ENCODE measurements at places on chromosomes 13 and 19.

GRCh38 chr13:50299546-50300249 lies 284.5 kb downstream of the KCNRG start:
- no peak for DNase-seq

GRCh38 chr19:18282021-18282787 lies 782 bp upstream of the JUND start:
- DNase-seq: peak; percentile 75

DNA sequence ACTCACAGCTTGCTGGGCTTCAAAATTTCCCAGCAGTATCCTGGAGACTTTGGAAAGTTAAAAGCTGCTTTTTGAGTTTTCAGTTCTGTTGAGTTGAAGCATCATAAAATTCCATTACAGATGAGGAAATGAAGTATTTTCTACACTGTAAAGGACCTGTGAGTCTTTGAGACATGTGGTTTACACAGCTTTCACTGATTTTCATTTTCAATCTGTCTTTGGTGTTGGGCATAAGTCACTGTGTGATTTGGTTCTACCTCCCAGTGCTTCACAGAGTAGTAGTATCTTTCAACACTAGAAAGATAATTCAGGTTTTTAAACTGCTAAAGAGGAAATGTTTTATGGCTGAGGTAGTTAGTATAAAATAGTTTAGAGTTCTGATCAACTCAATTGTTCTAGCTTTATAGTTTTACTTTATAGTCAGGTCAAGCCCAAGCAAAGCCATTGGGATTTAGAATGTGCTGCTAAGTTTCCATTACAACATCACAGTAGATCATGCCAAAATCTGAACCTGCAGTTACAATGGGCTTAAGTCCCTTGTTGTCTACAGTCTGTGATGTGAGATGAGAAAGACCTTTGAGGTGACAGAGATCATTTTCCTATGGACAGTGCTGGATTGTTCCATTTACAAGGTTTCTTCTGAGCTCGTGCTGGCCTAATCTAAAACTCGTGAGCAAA lies 161.6 kb downstream of the FLT1 start:
- no peak for DNase-seq

DNA sequence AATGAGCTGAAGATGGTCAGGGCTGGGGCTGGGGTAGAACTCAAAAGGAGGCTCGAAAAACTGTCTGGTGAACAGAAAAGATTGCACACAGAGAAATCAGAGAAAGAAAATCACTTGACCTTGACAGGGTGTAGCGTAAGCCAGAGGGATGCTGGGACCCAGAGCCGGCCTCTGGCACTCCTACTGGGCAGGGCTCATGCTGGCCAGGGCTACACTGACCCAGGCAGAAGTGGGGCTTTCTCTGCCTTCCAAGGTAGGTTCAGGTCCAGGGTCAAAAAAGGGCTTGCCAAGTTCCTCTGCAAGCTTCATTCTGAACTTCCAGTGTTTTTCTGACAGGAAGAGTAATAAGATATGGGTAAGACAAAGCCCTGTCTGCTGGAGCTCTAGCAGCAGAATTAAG lies 56.2 kb downstream of the LATS2 start:
- DNase-seq: no peak

DNA sequence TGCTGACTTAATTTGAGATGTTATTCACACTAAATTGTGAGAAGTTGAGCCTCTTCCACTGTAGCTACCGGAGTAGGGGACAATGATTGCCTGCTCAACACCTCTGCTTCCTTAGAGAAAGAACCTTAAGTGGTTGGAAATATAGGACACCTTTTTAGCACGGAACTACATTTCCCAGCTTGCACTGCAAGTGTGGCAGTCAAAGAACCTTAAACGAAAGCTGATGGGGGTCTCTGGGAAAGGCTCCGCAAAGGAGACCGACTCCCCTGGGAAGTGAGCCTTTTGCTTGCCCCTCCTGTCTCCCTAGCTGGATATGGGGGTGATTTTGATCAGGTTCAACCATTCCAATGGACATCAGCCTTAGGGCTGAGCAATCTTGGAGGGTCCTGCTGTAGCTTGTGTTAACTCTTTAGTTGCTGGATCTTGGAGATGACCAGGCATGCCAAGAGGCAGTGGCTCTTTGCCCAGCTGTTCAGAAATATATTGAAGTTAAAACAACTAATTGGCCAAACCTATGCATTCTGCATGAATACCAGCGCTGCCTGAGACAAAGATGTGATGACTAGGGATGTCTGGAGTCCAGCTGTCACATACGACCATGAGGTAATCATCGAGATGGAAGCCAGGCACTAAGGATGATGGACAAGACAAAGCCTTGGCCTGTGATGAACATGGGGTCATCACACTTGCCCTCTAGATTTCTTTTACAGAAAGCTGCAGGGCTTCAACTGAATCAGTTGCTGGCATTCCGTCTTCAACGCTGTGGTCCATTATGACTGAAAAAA lies 286.5 kb downstream of the FOXO1 start:
- DNase-seq: no peak

DNA sequence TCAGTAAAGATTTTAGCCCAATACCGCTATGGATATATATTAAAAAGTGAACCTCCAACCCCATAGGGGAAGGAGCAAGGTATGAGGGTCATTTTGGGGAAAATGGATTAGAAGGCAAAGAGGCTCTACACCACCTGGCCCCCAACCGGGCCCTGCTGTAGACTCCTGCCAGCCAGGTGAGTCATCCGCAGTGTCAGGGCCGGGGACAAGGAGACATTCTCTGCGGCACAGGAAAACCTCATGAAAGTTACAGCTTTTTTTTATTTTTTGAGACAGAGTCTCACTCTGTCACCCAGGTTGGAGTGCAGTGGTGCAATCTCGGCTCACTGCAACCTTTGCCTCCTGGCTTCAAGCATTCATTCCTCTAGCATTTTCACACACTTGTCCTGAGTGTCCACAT lies 32.0 kb downstream of the ZFR2 start:
- no peak for DNase-seq

GRCh38 chr13:63129995-63130394 lies 1714.3 kb upstream of the PCDH20 start:
- DNase-seq: no peak

DNA sequence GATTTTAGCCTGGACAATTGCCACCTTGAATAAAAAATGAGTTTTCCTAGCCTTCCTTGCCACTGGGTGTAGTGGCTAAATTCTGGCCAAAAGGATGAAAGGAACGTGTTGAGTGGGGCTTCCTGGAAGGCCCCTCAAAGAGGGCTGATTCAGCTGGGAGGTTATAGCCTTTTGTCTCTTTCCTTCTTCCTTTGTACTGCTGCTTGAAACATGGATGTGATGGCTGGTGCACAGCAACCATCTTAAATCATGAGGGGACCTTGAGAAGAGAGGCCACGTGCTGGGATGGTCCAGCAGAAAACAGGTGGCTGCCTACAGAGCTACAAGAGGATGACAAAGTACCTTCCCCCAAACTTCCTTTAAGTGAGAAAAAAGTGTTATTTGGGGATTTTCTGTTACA lies 40.0 kb upstream of the GJB6 start:
- no peak for DNase-seq

DNA sequence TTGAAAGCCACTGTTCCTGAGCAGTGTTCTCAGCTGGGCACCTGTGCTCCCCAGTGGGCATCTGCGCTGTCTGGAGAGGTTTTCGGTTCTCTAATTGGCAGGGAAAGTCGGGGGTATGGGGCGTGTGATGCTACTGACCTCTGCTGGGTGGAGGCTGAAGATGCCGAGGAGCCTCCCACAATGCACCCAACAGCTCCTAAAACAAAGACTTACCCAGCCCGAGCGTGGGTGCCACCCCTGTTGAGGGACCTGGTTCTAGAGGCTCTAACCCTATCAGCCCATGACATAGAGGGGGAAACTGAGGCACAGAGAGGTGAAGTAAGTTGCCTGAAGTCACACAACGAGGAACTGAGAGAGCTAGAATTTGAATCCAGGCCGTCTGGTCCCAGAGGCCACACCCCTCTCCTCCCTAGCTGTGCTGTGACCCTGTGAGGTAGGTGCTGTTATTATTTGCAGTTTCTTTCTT lies 2.3 kb downstream of the SPACA4 start:
- peak; percentile 80 for DNase-seq

DNA sequence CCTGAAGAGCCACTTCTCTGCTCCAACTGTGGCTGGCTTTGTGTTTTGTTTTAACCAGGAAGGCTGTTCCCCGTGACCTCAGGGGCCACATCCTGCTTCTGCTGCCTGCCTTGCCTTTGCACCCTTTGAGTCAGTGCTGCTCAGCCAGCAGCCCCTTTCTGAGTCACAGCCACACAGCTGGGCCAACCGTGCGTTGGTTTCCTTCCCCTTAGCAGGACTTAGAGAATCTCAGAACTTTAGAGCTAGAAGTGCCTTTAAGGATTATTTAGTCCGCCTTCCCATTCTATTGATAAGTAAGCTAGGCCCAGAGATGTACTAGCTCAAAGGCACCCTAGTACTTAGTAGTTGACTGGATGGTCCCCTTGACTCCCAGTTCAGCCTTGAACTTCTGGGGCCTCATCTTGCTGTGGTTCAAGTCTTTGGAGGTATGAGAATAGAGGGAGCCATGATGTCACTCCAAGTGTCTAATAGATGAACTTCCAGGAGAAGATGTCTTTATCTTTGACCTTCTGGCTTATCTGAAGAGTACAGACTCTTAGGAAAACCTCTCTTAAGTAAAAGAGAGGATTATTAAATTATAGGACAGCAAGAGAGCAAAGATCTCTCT lies 8.0 kb downstream of the RGCC start:
- DNase-seq: peak; percentile 94

- DNase-seq: no peak
Measured at GRCh38 chr13:30520571-30520970, 54.8 kb upstream of the HMGB1 start.

DNA sequence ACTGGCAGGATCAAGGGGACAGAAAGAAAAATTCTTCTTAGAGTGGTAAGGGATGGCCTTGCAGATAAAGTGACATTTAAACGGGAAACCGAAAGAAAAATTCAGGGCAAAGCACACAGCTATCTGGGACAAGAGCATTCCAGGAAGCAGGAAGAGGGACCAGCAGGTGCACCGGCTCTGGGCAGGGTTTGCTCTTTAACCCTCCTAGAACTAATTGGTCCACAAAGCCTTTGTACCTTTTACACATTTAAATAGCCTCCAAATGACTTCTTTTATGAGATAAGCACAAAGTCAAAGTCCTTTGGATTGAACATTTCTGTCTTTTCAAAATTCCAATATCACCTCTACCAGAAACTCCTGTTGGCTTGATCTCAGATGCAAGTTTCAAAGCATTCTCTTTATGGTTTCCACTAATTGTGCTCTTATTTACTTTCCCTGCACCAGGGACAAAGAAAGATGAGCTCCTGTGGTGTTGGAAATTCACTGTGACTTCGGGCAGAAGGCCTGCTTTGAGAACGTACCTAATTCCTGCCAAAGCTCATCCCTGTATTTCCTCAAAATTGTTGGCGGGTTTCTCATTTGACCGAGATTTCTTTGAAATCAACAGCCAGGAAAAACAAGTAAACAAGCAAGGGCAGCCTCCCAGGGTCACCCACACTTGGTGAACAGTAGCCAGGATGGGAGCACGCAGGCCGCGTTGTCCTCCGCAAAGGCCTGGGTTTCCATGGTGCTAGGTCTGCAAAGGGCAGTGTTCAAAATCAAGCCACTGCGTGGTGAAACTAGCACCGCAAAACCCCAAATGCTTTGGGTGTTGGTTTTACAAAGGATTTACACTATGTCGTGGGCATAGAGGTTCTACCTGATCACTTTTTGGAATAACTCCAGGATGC lies 98.6 kb downstream of the IRS2 start:
- DNase-seq: no peak

GRCh38 chr19:3184847-3185460 lies 776 bp upstream of the NCLN start:
- DNase-seq: peak; percentile 90

GRCh38 chr13:105972811-105973590 lies 562.5 kb downstream of the EFNB2 start:
- no peak for DNase-seq

GRCh38 chr13:39201180-39201579 lies 162.9 kb downstream of the NHLRC3 start:
- no peak for DNase-seq

GRCh38 chr19:40584007-40584406 lies 7.3 kb downstream of the SHKBP1 start:
- DNase-seq: no peak

DNA sequence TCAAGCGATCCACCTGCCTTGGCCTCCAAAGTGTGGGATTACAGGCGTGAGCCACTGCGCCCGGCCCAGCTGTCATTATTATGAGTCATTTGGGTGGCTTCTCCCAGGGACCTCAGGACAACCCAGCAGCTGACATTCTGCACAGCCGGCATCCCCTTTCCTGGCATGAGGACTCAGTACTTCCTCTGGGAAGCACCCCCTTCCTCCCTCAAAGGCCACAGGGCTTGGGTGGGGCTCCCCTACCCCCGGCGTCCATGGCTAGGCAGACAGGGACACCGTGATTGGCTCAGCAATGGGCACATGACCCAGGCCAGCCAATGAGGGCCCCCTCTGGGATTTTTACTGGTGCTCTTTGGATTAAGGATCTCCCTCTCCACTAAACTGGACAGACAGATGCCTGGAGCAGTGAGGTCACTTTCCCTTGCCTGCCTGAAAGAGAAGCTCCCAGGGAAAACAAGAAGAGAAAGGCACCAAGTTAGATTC lies 6.0 kb downstream of the KANK2 start:
- no peak for DNase-seq

DNA sequence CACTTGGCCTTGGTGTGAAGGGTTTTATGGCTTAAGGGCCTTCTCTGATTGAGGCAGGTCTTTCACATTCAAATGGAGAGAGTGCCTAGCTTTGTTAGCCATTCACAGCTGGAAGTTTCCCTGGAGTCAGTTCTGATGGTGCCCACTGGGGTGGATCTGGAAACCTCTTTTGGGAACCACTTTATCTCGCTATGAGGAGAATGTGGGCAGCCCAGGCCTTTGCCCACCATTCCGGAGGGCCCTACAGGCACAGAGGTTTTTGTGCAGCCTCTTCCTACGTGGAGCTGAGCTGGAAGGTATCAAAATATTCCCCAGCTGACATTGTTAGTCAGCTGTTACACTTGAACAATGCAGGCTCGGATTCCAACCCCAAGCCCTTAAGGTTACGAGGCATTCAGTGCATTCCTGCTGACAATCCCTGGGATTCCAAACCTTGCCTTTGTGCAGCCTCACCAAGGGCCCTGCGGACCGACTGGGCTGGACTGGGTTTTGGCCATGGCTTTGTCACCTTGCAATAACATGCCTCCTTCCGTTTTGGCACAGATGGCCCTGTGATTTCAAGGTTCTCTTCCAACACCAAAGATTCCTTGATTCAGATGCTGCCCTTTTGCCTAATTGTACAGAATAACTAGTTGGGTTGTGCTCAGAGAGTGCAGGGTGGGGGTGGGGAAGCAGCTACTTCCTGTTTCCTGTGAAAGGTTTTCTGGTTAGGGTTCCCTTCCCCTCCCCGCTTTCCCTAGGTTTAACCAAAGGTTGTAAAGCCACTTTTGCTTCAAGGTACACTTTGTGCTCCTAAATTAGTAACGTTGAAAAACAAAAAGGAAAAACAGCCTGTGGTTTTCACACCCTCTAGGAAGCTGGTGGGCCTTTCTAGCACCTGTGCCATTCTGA lies 27.0 kb downstream of the SAE1 start:
- DNase-seq: peak; percentile 74

GRCh38 chr19:15550929-15551292 lies 42.6 kb downstream of the CYP4F22 start:
- no peak for DNase-seq

All from activated effector memory CD4-positive, alpha-beta T cell treated with anti-CD3 and anti-CD28 coated beads, Interleukin-2, amount 50 U/mL, for 16 hours (primary cell).